Large intestine (tissue), 12 donors: ENCODE measurements at places on chromosomes 12 and 14.

- no peak overlapping the region for H3K4me3 ChIP-seq
- no peaks in the 10 kb centered on the region for H3K36me3 ChIP-seq
- no peaks in the 10 kb centered on the region for H3K4me1 ChIP-seq
- no peak for DNase-seq
These were observed 24.8 kb downstream of the MUCL1 start for GRCh38 chr12:54879150-54879549.

DNA sequence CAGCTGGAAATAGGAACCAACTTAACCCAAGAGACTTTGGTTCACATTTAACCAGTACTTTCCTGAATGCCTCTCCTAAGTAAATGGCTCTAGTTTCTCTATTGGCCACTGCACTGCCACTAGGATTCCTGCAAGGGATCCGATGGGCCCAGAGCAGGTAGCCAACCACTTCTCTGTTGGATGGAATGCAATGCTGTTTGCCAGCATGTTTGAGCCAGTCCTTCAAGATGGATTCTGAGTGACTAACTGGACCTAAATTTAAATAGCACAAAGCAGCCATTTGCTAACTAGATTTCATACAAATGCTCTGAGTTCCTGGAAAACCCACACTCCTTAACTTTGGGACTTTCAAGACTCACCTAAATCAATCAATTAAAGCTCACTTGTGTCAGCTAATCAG, 9.5 kb upstream of the CLEC2D start:
- H3K27me3 ChIP-seq: no peaks in the 10 kb centered on the region
- no peak overlapping the region for H3K4me3 ChIP-seq
- H3K36me3 ChIP-seq: peaks cover 59% of the 10 kb centered on the region
- H3K4me1 ChIP-seq: no peaks in the 10 kb centered on the region
- DNase-seq: no peak

GRCh38 chr12:88273875-88274274, 131.8 kb downstream of the TMTC3 start:
- H3K4me3 ChIP-seq: no peak overlapping the region
- no peak for DNase-seq
- no peaks in the 10 kb centered on the region for H3K36me3 ChIP-seq
- no peaks in the 10 kb centered on the region for H3K4me1 ChIP-seq
- H3K27ac ChIP-seq: no peak overlapping the region
- no peaks in the 10 kb centered on the region for H3K27me3 ChIP-seq

- DNase-seq: no peak
- peaks cover 79% of the 10 kb centered on the region for H3K27me3 ChIP-seq
- H3K27ac ChIP-seq: no peak overlapping the region
- peaks cover 3% of the 10 kb centered on the region for H3K4me1 ChIP-seq
- no peaks in the 10 kb centered on the region for H3K36me3 ChIP-seq
These were observed 61.2 kb downstream of the FBXL14 start for GRCh38 chr12:1533205-1533601.
